ENCODE measurements at places on chromosomes 5 and 9. TPM values are rescaled to one million over a fixed set of nuclear protein-coding genes. Genes with fewer than 3 reads are reported as not detected.

TSSK1B gene
- not detected for total RNA-seq

DNA sequence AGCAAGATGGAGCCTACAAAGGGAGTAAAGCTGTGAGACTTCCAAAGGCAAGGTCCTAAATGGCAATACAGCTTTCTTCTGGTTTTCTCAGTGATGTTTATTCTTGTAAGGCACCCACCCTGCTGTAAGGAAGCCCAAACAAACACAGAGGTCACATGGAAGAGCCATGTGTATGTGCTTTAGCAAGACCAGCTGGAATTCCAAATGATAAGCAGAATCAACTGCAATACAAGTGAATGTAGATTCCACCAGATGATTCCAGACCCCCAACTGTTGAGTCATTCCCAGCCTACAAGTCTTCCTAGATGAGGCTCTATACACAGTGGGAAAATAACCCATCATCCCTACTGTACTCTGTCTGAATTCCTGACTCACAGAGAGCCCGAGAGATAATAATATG lies 122.8 kb downstream of the DEPDC1B start:
- no peak for DNase-seq

DNA sequence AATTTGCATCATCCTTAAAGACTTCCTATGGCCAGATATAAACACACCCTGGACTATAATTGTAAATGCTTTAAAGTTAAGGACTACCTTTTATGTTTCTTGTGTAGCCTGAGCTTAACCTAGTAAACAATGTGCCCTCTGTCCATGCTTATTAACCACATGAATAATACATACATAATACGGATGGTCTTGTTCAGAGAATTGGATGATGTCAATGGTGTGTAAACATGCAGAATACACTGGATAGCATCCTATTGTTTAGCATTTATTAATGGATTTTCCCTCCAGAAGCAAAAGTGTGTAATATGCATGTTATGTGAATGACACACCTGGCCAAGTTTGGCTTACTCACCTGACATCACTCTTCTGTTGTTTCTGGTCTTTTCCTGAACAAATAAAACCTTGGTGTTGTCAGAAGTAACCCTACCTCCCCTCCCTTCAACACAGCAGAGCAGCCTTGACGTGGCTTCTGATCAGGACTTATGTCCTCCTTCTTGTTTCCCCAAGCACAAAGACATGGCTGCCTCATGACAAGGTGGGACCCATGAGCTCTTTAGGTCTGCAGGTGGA lies 517.9 kb downstream of the MTRR start:
- DNase-seq = no peak

MED10 gene
- total RNA-seq = 16.8 TPM

- DNase-seq = no peak
Measured at GRCh38 chr9:121567500-121568342, 68.1 kb upstream of the GGTA1 start.

NIPAL4 gene
- 0.10 TPM for total RNA-seq

OR1J4 gene
- total RNA-seq = not detected

- DNase-seq = peak; percentile 61
Measured at GRCh38 chr5:65172486-65173129, 309.1 kb downstream of the ADAMTS6 start.

GRCh38 chr5:8689773-8690172 lies 820.8 kb downstream of the MTRR start:
- no peak for DNase-seq

ZNG1E gene
- total RNA-seq = 35.8 TPM

DNA sequence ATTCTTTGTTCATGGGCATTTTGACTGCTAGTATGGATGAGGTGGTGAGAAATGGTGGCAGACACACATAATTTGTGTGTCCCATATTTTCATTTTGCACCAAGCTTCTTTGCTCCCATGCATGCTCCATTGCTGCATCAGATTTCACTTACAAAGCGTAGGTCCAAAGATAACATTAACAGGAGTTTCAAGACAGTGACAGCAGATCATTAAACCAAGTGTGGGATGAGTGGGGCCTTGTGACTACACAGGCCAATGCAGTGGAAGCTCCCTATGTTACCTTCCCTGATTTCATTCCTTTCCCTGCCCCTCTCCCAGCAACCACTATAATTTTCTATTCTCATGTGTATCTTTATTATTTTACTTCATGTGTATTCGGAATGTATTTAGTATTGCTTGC lies 142.0 kb downstream of the AOPEP start:
- DNase-seq = no peak

- no peak for DNase-seq
Measured at GRCh38 chr5:39491210-39491609, 66.4 kb upstream of the DAB2 start.

All from RPMI7951 (cell line).